ENCODE measurements at places on chromosomes 6 and 20.

GRCh38 chr20:63053432-63054102 lies 46.8 kb upstream of the BHLHE23 start:
- no peak for DNase-seq

- DNase-seq, result no peak
Measured at GRCh38 chr6:47420394-47421371, 56.9 kb upstream of the CD2AP start.

- no peak for DNase-seq
Measured at GRCh38 chr6:31228476-31228875, 43.4 kb downstream of the HLA-C start.

GRCh38 chr6:66230591-66230990 lies 523.6 kb upstream of the EYS start:
- DNase-seq, result peak; percentile 26

GRCh38 chr6:1703923-1704322 lies 94.2 kb downstream of the FOXC1 start:
- DNase-seq, result no peak

DNA sequence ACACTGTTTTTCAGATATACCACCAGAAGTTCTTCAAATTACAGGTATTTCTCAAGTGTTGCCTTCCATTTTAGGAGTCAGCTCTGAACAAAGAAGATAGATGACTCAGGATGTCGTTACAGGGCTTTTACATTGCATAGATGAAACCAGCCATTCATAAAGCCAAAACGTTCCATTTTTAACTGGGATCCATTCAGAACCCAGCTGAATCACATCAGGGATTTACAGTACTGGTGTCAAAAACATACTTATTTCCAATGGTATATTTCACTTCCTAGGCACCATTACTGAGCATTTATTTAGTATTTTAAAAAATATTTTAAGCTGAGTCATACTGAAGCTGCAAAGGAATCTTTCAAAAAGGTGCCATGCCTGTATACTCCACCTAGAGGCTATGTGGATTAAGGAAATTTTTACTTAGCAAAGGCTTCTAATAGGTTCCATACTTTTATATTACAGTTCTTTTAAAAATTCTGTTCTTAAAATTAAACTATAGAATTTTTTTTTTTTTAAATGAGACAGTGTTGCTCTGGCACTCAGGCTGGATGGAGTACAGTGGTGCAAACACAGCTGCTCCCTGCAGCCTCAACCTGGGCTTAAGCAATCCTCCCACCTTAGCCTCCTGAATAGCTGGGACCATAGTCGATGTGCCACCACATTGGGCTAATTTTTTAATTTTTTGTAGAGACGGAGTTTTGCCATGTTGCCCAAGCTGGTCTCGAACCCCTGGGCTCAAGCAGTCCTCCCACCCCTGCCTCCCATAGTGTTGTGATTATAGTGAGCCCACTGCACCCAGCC lies 2.6 kb downstream of the ASF1A start:
- DNase-seq, result no peak

DNA sequence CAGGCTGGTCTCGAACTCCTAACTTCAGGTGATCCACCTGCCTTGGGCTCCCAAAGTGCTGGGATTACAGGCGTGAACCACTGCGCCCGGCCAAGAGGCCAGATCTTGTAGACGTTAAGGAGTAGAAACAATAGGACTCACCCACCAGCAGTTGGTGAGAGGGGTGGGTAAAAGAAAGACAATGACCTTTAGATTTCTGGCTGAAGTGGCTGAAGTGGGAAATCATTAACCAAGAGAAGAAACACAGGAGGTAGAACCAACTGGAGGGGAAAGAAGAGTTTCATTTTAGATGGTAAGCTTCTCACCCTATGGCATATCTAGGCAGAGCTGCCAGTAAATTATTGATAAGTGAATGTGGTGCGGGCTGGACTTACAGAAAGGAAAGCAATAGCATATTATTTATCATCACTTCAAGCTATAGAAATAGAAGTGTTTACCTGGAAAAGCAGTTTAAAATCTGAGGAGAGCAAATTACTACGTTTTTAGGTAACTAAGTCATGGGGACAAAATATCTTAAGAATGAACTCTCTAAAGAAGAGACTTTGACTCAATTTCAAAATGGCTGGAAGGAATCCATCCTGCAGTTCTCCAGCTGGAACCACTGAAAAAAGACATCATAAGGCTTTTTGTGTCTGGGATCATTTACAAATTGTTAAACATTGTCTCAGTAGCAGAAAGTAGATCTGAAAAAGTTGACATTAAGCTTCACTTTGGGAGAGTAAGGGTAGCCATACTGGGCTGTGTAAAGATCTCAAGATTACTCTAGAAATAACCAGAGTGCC lies 109.6 kb downstream of the ALDH8A1 start:
- DNase-seq, result no peak

- DNase-seq, result no peak
Measured at GRCh38 chr6:27441001-27441400, 31.9 kb downstream of the ZNF184 start.

GRCh38 chr6:25009393-25009710 lies 73.6 kb upstream of the RIPOR2 start:
- DNase-seq, result no peak

- DNase-seq, result no peak
Measured at GRCh38 chr20:19552221-19553180, 205.6 kb upstream of the RIN2 start.

GRCh38 chr6:158020811-158021210 lies 39.1 kb downstream of the SYNJ2 start:
- DNase-seq, result no peak

- DNase-seq, result no peak
Measured at GRCh38 chr6:5518936-5519491, 257.7 kb downstream of the FARS2 start.

DNA sequence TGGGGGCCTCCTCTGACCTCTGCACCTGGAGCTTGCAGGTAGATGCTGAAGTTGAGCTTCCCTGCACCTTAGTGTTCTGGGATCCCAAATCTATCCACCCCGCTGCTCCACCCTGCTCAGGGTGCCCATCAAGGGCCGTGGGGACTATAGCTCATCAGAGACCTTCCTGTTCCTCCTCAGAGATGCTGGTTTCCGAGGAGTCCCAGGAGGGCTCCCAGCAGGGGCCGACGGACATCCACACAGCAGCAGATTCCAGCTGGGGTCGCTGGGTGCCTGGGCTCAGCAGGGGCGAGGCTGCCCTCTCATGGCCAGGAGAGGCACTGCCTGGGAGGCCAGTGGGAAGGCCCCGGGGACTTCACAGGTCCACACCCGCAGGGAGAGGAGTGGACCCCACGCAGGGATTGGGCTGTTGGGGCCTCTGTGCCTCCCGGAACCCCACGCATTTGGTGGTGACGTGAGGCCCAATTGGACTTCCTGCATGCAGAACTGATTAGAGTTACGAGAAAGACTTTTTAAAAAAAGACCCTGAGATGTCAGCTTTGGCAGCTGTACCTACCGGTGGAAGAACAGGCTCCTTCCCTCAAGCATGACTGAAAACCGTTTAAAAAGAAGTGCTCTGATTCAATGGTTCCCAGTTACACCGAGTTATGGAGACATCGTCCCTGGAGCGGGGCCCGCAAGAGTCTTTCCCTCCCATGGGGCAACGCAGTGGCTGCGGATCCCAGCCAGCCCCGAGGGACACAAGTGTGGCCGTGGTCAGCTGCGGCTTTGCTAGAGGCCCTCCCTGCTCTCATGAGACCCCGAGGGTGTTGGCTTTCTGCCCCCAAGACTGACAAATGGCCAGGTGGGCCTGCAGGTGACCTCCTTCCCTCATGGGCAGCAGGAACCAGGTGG lies 25.3 kb upstream of the SLCO4A1 start:
- peak; percentile 69 for DNase-seq

- DNase-seq, result no peak
Measured at GRCh38 chr6:64050590-64050989, 415.0 kb downstream of the PHF3 start.

DNA sequence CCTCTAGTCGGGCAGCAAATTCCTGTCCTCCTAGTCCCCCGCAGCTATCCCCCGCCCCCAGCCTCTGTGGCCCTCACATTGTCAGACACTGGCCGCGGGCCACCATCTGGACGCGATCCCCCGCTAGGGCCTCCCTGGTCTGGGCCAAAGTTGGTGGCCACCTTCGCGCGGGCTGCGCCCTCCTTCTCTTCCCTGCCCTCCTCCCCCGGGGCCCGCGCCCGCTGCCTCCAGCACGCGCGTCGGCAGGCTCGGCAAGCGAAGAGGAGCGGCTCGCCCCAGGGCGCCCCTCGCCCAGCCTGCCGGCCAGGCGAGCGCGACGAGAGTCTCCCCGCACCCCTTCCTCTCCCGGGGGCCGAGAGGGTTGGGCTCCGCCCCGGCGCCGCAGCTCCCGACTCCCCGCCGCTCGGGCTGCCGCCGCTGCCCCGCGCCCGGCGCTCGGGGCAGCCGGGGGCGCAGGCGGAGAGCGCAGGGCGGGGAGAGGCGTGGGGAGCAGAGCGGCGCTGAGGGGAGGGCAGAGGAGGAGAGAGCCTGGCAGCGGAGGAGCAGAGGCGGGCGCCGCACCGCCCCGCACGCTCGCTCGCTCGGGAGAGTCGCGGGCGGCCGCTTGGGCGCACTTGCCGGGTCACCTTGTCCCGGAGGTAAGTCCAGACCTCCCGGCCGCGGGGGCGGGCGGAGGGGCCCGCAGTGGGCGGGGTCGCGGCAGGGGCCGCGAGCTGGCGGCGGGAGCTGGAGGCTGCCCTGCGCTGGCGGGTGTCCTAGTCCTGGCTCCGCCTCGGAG lies at the start of gene SYNDIG1:
Gene SYNDIG1 (plus strand): TSS at position 514 of the 778 bp plus-strand sequence. CDS start 73,469 bp downstream, outside the sequence.
- no peak for DNase-seq

- no peak for DNase-seq
Measured at GRCh38 chr6:155313602-155314091, 637 bp downstream of the TFB1M start.

GRCh38 chr20:48025051-48025515 lies 239.8 kb upstream of the SULF2 start:
- DNase-seq, result no peak

GRCh38 chr6:33846226-33846625 lies 42.4 kb upstream of the MLN start:
- DNase-seq, result no peak

DNA sequence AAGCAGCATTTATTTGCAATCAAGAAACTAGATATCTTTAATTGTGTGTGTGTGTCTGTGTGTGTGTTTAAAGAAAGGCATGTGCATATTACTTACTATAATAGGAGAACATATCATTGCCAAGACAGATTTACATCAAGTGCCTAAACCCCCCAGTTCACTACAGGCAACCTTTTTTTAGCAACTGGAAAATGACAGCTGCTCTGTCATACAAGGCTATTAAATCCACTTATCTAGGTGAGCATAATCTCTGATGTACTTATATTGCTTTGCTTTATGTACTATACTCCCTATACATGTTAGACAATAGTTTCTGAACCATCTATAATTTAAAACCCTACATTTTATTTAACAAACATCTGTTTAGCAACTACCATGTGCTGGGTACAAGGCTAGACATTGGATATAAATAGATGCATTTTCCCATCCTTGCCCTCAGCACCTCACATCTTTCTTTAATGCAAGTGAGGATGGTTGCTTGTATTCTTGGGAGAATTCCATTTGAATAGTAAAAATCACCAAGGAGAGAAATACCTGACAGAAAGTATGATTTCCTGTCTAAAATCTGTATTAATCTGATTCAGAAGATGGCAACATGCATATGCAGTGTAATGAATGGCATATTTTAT lies 398.3 kb downstream of the LAMA2 start:
- no peak for DNase-seq

DNA sequence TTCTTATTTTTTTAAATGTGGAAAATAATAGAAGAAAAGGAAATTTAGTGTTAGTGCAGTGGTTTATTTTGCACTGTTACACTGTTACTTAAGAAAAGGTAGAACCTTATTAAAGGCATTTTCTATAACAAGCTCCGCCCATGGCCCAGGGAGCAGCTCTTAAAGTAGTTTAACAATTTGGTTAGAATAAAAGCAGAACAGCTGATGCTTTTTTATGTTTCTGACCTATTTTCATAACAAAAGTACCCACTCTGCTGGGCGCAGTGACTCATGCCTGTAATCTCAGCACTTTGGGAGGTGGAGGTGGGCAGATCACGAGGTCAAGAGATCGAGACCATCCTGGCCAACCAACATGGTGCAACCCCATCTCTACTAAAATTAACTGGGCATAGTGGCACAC lies 32.6 kb downstream of the DSTN start:
- no peak for DNase-seq

- DNase-seq, result no peak
Measured at GRCh38 chr6:79034865-79035264, 43.2 kb downstream of the PHIP start.

DNA sequence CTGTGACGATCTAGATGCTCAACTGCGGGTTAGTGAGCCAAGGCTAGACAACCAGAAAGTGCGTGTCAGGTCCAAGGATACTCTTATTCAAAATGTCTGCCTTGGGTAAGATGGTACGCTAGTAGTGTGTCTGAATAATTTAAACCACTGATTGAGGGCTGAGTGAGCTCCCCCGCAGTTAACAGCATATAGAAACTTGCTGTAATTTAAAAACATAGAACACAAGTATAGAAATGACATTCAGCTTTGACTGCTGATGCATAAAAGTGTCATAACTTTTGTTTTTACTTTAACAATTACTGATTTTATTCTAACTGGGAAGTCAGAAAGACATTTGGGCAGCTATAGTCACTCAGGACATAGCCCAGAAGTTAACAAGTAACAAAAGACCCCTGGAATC lies 45.6 kb upstream of the SLC22A1 start:
- no peak for DNase-seq

DNA sequence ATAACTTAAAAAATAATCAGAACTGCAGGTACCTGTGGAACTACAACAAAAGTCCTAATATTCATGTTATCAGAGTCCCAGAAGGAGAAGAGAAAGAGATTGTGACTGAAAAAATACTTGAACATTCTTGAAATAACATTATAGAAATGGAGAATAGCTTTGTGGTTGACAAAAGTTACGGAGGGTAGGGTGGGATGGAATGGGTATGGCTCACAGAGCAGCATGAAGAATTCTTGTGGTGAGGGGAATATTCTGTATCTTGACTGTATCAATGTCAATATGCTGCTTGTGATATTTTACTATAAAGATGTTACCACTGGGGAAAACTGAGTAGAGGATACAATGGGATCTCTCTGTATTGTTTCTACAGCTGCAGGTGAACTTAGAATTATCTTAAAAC lies 122.5 kb downstream of the DST start:
- no peak for DNase-seq

Data from NCI-H1930 (cell line).